CD4-positive, alpha-beta T cell treated with Interleukin-4 for 4 hours (primary cell): ENCODE measurements at places on chromosomes 6 and 20.

GRCh38 chr20:44394702-44395460 lies 39.4 kb downstream of the HNF4A start:
- no peak for DNase-seq

- no peak for DNase-seq
These were observed 56.3 kb upstream of the OLIG3 start for GRCh38 chr6:137550535-137550934.

DNA sequence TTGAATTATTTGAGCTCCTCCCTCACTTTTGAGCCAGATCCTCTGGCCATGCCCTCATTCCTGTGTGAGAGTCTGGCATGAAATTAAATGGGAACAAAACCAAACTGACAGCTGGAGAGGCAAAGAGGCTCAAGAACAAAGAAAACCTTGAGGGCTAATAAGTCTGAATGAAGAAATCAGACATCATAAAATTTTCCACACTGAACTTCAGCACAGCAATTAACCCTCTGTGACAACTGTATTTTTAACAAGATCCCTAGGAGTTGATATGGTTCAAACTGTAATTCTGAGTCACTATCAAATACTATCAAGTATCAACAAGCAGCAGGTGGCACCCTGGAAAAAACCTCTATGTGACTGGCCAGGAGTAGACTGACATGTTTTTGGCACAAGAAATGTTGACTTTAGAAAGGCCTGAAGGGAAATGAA lies 109.4 kb upstream of the EMILIN3 start:
- DNase-seq, result no peak

DNA sequence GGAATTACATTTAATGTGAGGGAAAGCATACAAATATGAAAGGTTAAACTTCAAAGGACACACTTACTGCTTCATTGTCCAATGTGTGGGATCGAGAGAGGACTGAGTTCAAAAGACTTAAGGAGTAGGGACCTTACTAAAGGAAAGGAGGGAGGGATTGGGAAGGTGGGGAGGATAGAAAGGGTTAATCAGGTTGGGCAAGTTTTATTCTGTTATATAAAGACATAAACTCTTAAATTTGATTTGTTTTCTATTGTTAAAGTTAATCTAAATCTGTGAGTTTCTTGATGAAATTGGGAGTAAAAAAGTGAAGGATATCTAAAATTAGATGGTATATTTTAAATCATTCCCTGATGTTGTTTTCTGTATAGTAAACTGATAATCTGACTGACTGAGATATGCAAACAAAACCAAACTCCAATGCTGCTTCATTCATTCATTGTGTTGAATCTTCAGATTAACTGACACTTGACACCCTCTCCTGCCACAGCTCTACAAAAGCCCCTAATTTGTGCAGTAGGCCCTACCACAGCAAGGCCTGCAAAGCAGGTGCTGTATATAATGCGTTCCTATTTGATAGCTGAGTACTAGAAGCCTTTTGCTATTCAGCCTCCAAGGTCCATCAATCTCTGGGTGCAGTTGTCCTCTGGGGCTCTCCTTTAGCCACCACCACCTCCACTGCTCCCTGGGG lies 1.3 kb upstream of the UBE2J1 start:
- DNase-seq, result no peak

DNA sequence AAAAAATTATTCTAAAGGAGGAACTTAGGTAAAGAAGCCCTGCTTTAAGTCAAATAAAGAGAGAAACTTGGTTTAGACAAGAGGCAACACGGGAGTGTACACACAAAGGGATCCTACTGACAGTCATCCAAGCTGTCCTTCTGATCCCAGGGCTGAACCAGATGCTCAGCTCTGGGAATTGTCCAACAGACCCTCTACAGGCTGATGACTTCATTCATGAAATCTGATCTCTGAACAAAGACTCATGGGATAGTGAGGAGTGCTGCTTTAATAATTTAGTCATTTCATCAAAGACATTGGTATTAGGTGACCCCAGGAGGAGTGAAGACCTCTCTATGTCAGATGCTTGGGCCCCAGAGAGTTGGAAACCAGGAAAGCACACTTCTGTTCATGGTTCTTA lies 65.6 kb upstream of the ARMH2 start:
- DNase-seq, result no peak

DNA sequence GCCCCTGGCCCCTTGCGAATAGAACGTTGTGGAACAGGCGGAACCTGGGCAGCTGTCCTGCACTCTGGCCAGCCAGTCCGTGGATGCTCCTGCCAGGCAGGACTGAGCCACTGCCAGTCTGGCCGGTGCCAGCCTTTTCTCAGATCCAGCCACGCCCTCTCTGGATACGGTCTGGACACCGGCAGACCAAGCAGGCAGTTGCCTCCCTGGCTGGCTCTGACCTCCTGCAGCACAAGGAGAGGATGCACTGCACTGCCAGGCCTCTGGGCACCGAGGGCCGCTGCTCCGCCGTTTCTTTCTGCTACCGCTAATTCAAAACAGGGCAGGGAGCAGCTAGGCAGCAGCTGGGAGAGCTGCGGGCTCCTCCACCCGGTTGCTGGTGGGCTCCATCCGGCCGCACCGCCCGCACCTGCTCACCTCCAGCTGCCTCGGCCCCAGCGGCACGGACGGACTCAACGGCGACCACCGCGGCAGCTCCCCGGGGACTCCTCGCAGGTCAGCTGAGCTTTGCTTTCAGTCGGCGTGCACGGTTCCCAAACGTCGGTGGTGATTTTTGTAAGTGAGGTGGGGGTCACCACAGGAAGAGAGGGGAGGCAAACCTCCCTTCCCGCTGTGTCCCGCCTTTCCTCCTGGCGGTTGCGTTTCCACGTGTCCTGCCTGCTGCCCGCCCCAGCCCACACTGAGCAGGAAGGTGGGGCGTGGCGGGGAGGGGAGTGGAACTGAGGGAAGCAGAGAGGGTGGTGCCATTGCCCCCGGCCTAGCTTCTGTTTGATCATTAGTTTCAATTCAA lies 30.3 kb upstream of the AFDN start:
- DNase-seq, result no peak

GRCh38 chr20:15576411-15576810 lies 996.8 kb downstream of the KIF16B start:
- DNase-seq, result no peak

DNA sequence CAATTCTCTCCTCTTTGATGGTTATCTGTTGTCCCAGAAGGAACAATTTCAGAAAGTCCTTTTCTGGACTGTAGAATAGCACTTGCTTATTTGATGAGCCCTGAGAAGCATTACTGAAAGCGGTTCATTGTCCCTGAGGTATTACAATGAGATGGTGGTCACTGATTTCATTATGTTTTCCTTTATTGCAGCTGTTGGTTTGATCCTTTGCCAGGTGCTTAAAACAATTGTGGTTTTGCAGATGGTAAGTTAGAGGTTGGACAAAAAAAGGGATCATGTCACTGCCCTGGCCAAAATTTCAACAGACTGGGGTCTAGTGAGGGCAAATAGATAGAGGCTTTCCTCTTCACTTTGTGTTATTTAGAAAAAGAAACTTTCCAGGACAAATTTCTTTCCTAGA lies 61.9 kb downstream of the ESR1 start:
- DNase-seq, result no peak

- no peak for DNase-seq
These were observed 10.4 kb downstream of the PLCG1 start for GRCh38 chr20:41147767-41148191.
